Trophoblast cell (in vitro differentiated cells and primary cell): ENCODE measurements at places on chromosomes 7 and 10.

DNA sequence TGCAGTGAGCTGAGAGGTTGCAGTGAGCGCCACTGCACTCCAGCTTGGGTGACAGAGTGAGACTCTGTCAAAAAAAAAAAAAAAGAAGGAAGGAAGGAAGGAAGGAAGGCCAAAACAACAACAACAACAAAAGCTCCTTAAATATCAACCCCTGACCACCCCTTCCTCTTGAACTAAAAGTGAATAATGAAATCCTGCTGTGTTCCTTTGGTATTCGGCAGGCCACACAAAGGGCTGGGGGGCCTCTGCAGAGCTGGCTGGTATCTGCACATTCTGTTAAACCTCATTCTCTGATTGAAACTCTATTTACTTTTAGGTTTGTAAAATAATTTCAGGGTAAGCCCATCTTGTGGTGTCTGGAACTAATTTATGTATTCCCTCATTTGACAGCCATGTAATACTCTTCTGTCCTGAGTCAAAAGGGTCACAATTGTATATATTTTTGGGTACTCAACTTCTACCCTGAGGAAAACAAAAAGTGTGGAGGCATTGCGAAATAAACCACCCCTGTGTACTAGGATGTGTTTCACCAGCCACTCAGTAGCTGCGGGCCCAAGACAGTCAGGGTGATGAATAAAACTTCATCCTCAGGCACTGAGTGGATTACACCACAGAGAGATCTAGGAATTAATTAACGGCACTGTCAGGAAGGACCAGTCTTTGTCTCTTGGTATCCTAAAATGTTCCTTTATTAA, 446.4 kb upstream of the PFKP start:
- no peak for DNase-seq

GRCh38 chr10:43781480-43782361, 133.0 kb upstream of the ZNF32 start:
- no peak for DNase-seq

- DNase-seq: no peak
Measured at GRCh38 chr7:111730476-111731300, 168.4 kb upstream of the IMMP2L start.

DNA sequence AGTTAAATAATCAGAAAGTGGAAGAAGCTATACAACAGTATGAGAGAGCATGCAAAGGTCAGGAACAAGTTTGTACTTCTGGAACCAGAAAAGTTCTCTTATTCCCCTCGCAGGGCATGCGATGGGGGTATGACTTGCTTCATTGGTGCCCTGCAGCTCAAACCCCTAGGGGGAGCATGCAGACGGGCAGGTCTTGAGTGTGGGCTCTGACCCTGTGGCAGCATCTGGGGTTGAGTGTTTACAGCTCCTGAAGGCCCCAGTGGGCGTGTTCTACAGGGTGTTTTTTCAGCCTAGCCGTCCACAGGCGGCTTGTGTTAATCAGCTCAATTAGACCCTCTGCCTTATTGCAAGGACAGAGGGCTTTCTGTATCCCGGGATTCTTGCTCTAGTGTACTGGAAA, 44.5 kb downstream of the KIF20B start:
- DNase-seq: peak; percentile 4

DNA sequence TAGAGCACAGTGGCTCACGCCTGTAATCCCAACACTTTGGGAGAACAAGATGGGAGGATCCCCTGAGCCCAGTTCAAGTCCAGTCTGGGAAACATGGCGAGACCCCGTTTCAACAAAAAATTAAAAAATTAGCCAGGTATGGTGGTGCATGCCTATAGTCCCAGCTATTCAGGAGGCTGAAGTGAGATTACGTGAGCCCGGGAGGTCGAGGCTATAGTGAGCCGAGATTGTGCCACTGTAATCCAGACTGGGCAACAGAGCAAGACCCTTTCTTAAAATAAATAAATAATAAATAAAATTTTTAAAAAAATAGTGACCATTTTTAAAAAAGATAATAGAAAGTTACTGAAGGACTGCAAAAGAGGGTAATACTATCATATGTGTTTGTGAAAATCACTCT, 28.8 kb downstream of the MTPAP start:
- DNase-seq: no peak

- DNase-seq: no peak
Measured at GRCh38 chr7:23210506-23210905, 28.7 kb downstream of the NUP42 start.

- DNase-seq: peak; percentile 95
Measured at GRCh38 chr10:112565434-112566053, 118.5 kb downstream of the VTI1A start.

DNA sequence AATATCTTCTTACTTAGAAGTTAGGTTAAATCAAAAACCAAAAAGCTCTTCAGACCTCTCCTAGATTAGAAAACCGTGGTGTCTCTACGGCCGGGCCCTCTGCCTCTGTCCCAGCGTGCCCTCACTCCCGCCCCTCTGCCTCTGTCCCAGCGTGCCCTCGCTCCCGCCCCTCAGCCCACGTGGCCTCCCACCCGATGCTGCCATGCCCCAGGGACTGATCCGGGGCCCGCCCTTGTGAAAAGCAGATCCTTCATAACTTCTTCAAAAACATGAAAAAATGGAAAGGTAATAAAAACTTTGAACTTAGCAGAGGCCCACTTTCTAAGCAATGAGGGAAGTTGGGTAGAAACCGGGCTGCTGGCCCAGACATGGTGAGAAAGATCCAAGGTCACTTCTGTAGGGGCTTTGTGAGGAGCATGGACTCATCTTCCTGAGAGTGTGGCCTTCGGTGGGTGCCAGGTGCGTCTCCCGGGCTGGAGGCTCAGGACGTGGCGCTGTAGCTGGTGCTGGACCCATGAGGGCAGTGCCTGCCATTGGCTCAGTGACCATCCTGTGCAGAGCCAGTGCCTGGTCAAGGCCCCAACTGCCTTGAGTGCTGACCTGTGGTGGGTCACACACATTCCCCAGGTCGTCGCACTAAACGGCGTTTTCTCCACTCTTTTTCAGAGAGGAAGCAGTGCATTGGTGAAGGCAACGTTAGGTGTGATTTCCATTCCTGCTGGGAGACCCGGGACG, 4.9 kb upstream of the DPYSL4 start:
- no peak for DNase-seq
